Frontal cortex (tissue), 4 donors: ENCODE measurements at places on chromosomes 16 and 17. TPM values are rescaled to one million over a fixed set of nuclear protein-coding genes. Genes with fewer than 3 reads are reported as not detected.

KRTAP2-1 gene
- total RNA-seq = not detected

- DNase-seq = peak; percentile 78
Observed at GRCh38 chr16:89395150-89396142, 94.9 kb downstream of the ANKRD11 start.

- no peak for DNase-seq
Observed at GRCh38 chr16:27401768-27402568, at the start of gene IL21R. IL21R (plus strand) TSS chr16:27402174; CDS start chr16:27430072, 27,898 bp downstream.

DNA sequence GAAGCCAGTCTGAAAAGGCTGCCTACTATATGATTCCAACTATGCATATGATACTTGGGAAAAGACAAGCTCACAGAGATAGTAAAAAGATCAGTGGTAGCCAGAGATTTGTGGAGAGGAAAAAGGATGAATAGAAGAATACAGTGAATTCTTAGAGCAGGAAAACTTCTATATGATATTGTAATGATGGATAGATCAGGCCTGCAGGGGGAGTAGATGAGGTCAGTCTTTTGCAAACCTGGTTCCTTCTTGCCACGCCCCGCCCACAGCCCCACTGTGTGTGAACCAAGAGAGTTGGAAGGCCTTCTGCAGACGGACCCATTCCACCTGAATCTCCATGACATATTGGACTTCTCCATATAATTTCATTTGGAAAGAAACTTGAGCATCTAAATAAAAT, 761 bp upstream of the CCL8 start:
- no peak for DNase-seq

- no peak for DNase-seq
Observed at GRCh38 chr16:49003992-49004391, 277.6 kb downstream of the CBLN1 start.

GRCh38 chr17:50093807-50094206, 1.3 kb upstream of the PDK2 start:
- DNase-seq = no peak

GRCh38 chr17:55268649-55269480, 4.1 kb downstream of the HLF start:
- DNase-seq = no peak

FOXN1 gene
- total RNA-seq = not detected

GRCh38 chr16:67961551-67961957, 6.9 kb downstream of the SLC12A4 start:
- no peak for DNase-seq

- no peak for DNase-seq
Observed at GRCh38 chr16:17510567-17510966, 39.8 kb upstream of the XYLT1 start.

CA4 gene
- total RNA-seq = 0.41 TPM

GRCh38 chr17:35432176-35433074, at the start of gene SLFN12:
SLFN12 (minus strand) TSS chr17:35432500; CDS start chr17:35423028, 9,472 bp downstream.
- peak; percentile 20 for DNase-seq

OSBPL7 gene
- total RNA-seq = 7.3 TPM

CFAP97D1 gene
- total RNA-seq = not detected

PKMYT1 gene
- total RNA-seq = 1.2 TPM

- DNase-seq = no peak
Observed at GRCh38 chr17:79051306-79051705, 23.3 kb upstream of the ENGASE start.

SLC52A1 gene
- total RNA-seq = not detected

- no peak for DNase-seq
Observed at GRCh38 chr17:17757391-17757791, 76.1 kb downstream of the RAI1 start.

GRCh38 chr17:8318010-8318935, 8.2 kb downstream of the ARHGEF15 start:
- DNase-seq = no peak

- DNase-seq = no peak
Observed at GRCh38 chr17:38498353-38498752, 70.1 kb downstream of the ARHGAP23 start.

- DNase-seq = no peak
Observed at GRCh38 chr16:5615868-5616642, 518.5 kb upstream of the EEF2KMT start.

CA5A gene
- total RNA-seq = not detected

- DNase-seq = no peak
Observed at GRCh38 chr17:19753661-19754463, 5.8 kb upstream of the ALDH3A1 start.

GRCh38 chr17:82915757-82916027, 75.9 kb upstream of the ZNF750 start:
- DNase-seq = no peak

KIFC3 gene
- 46.1 TPM for total RNA-seq

SSTR5 gene
- not detected for total RNA-seq

GRCh38 chr16:53952215-53953208, 248.6 kb downstream of the FTO start:
- no peak for DNase-seq

CYLD gene
- 35.9 TPM for total RNA-seq

- peak; percentile 86 for DNase-seq
Observed at GRCh38 chr16:705431-706188, at the start of gene FBXL16. FBXL16 (minus strand) TSS chr16:705801; CDS start chr16:697405, 8,396 bp downstream.

DNA sequence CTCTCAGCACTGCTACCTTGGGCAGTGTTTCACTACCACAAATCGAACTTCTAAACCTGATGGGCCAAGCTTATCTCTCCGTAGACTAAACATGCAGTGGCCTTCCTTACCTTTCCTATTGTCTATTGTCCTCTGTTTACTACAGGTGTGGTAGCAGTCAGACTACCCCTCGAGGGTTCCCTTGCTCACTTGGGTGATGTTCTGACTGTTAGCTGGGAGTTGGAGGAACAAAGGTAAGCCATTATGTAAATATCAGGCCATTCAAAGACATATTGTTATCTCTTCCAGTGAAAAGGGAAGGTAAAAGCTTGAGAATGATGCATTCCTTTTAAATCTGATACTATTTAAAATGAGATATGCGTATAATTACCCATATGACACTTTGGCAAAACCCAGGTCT, 828.3 kb upstream of the EEF2KMT start:
- DNase-seq = no peak

GRCh38 chr17:64041912-64042311, 21.5 kb upstream of the ICAM2 start:
- DNase-seq = no peak

DNA sequence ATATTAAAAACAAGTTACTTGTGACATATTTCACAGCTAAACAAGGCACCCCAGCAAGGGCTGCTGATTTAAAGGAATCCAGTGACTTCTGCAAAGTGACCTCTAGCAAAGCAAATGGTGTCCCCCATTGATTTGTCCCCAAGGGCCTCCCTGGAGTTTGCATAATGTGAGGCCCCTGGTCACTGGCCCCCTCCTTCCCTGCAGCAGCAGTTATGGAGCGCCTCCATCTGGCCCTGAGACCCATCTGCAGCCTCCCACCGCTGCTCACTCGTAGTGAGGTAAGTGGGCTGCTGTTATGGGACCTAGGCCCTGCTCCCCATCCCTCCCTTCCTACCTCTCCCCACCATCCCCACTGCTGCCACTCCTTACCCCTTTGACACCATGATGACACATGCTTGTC, 19.6 kb upstream of the EEF2K start:
- DNase-seq = no peak

DNA sequence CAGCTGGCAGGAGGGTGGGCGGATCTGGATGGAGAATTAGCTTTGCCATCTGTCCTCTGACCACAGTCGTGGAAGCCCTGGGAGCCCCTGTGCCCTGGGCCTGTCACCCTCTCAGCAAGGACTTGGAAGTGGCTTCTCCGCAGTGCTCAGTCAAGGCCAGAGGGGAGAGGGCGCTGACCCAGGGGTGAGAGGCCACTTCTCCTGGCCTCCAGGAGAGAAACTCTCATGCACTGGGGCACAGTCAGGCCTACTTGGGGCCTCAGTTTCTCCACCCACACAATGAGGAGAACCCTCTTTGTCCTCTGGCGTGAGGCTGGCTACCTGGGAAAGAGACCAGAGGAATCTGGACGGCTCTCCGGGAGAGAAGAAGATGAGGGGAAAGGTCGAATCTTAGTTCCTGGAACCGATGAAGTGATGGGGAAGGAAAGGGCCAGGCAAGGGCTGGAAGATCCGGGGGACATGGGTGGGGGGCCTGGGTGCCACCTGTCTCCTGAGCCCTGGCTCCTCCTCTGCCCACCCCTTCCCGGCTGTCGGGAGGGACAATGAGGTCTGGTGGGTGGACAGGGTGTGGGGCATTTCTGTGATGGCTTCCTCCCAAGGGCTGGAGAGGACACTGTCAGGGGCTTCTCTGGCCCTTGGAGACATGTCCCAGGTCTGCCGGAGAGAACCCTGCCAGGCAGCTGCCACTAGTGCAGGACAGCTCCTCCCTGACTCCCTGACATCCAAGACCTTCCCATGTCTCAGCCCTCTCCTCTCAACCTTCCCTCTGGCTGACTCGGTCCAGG, 9.0 kb upstream of the ARHGAP27 start:
- DNase-seq = no peak

DNA sequence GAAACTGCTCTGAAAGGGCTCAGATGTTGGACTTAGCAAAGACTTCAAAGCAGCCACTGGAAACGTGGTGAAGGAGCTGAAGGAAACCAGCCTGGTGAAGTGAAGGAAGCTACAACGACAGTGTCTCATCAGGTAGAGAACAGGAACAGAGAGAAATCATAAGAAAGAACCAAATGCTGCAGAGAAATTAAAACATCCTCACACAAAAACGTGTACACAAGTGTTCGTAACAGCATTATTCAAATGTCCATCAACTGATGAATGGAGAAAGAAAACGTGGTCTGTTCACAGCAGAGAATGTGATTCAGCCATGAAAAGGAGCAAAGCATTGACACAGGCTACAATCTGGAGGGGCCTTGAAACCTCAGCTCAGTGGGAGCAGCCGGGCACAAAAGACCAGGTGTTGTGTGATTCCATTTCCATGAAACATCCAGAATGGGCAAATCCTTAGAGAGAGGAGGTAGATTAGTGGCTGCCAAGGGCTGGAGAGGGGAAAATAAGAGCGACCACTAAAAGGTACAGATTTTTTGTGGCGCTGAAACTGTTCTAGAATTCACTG, 26.9 kb downstream of the IFT140 start:
- DNase-seq = no peak

DNA sequence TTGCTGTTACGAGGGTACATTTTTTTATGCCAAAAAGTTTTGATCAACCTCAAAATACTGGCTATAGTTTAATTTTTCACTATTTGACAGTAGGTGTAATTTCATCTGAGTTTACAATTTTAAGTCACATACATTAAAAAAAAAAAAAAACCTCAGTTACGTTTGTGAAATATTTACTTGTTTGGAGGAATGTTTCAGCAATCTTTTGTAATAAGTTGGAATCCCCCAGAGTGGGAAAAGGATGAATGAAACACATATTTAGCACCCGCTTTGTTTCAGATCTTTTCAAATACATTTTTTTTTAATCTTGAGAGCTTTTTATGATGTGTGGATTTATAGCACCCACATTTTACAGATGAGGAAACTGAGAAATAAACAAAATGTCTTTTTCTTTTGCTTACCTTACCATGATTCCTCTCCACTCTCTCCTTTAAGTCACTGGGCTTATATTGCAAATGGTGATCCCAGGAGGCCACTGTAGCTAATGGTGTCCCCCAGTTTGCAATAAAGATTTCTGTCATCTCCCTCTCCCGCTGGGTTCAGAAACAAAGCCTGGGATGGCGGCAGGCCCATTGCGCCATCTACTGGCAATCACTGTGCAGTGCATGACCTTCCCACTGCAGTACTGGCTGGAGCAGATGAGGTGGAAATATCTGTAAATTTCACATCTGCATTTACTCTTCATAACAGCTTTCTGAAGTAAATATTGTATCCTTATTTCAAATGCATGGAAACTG, 27.7 kb downstream of the TBC1D3B start:
- peak; percentile 32 for DNase-seq

- no peak for DNase-seq
Observed at GRCh38 chr17:82019690-82020571, 2.7 kb downstream of the CENPX start.

- DNase-seq = no peak
Observed at GRCh38 chr17:81456798-81457197, 55.8 kb downstream of the ACTG1 start.

DNA sequence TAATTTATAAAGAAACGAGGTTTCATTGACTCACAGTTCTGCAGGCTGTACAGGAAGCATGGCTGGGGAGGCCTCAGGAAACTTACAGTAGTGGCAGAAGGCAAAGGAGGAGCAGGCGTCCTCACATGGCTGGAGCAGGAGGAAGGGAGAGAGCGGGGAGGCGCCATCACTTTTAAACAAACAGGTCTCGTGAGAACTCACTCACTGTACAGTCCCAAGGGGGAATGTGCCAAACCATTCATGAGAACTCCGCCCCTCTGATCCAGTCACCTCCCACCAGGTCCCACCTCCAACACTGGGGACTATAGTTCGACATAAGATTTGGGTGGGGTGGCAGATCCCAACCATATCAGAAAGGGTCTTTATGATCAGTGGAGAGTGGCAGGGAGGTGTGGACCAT, 392.4 kb upstream of the TNRC6C start:
- no peak for DNase-seq

RPGRIP1L gene
- 24.1 TPM for total RNA-seq

TRPV2 gene
- 2.4 TPM for total RNA-seq

GNG13 gene
- total RNA-seq = not detected

GRCh38 chr17:73324160-73324475, 12.3 kb upstream of the CDC42EP4 start:
- DNase-seq = no peak

CLEC19A gene
- total RNA-seq = under 0.01 TPM

DNA sequence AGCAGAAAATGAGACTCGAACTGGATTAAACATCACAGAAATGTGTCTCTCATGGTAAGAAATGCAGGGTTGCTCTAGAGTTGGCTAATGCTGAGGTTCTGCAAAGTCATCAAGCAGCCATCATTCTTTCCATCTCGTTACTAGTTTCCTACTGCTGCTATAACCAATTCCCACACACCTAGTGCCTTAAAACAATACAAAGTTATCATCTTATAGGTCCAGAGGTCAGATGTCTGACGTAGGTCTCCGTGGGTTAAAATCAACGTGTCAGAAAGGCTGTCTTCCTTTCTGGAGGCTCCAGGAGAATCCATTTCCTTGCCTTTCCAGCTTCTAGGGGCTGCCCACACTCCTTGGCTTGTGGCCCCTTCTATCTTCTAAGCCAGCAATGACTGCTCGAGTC, 118.6 kb downstream of the STX8 start:
- no peak for DNase-seq

- DNase-seq = no peak
Observed at GRCh38 chr17:65850486-65850885, 289.0 kb upstream of the AXIN2 start.
